NCI-H345 (cell line): ENCODE measurements at places on chromosomes 6 and 20.

DNA sequence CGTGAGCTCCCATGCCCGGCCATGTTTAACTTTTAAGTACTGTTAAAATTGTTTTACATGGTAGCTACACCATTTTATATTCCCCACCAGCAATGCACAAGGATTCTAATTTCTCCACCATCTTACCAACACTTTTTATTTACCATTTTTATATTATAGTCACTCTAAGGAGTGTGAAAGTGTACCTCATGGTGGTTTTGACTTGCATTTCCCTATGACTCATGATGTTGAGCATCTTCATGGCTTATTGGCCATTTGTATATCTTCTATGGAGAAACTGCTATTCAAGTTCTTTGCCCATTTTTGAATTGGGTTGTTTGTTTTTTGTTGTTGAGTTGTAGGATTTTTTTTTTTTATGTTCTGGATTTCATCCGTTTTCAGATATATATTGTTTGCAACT, 15.6 kb upstream of the BPHL start:
- DNase-seq = no peak

- DNase-seq = no peak
Observed at GRCh38 chr20:58547623-58548475, 32.6 kb upstream of the APCDD1L start.

DNA sequence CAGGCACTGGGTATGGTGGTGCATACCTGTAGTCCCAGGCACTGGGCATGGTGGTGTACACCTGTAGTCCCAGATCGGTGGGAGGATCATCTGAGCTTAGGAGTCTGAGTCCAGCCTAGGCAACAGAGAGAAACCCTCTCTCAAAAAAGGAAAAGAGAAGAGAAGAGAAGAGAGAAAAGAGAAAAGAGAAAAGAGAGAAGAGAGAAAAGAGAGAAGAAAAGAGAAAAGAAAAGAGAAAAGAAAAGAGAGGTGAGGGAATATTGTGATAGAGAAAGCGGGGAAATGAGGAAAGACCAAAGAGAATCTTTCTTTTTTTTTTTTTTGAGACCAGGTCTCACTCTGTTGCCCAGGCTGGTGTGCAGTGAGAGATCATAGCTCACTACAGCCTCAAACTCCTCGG, 108.7 kb downstream of the ARHGAP18 start:
- DNase-seq = no peak

- DNase-seq = no peak
Observed at GRCh38 chr6:111799576-111800258, 73.5 kb downstream of the FYN start.

- no peak for DNase-seq
Observed at GRCh38 chr6:138238368-138238767, 20.1 kb upstream of the PBOV1 start.

DNA sequence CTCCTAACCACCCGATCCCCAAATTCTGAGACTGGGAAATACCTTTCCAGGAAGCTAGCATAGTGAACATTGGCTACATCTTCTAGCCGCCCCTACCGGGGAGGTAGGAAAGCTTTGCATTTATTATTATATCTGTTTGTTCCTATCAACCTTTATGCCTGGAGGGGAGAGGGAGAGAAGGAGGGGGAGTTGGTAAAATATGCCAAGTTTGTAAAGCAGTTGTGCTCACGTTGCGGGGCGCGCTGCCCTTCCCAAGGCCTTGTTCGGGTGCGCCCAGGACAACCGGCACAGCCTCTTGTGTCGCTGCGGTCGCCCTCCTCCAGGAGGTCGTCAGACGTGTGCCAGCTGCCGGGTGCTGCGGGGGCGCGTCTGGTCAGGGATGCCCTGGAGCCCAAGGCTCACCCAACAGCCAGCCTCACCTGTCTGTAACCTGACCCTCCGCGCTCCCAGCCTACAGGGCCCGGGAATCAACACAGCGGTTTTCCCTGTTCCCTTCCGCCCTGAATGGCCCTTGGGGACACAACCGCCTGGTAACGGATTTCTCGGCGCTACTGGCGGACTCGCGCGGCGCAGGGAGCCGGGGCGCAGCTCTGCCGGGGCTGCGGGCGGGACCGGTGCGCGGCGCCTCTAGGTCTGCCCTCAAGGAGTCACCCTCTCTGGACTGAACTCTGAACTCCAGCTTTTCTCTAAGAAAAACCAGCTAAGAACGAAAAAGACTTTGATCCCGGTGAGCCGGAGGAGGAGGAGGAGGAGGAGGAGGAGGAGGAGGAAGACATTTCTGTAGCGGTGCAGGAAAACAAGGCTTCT, 1.1 kb upstream of the OVOL2 start:
- DNase-seq = peak; percentile 89

- no peak for DNase-seq
Observed at GRCh38 chr20:38404016-38404415, 31.1 kb downstream of the SNHG17 start.

DNA sequence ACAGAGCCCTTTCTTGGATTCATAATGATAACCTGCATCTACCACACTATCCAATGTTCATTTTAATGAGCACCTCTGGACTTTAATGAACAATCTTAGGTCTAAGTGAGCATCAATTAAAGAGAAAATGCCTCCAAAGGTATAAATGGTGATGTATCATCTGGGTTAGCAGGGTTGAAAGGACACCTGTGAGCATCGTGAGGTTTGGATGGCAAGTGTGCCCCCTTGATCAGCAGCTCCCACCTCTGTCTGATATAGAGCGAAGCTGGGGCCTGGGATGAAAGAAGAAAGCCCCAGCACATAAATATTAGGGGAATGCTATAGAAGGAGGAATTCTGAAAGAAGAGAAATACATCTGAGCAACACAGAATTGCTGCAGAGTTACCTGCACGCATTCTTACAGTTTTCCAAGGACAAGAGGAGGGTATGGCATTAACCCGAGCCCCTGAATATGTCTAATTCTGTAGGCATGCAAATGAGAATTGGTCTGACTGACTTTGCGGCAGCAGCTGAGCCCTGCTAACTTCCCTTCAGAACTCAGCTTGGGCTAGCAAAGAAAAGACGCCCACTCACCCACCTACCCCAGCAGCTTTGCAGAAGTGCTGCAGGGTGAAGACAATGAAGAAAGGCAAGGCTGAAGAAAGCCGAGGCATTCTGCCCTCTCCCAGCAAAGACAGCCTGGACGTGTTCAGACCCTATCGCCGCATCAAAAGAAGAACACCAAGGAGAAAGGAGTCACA, 136.2 kb downstream of the GMPR start:
- no peak for DNase-seq

- no peak for DNase-seq
Observed at GRCh38 chr20:62647521-62648317, 5.4 kb downstream of the SLCO4A1 start.

- no peak for DNase-seq
Observed at GRCh38 chr6:113529879-113530278, 327.3 kb upstream of the MARCKS start.

DNA sequence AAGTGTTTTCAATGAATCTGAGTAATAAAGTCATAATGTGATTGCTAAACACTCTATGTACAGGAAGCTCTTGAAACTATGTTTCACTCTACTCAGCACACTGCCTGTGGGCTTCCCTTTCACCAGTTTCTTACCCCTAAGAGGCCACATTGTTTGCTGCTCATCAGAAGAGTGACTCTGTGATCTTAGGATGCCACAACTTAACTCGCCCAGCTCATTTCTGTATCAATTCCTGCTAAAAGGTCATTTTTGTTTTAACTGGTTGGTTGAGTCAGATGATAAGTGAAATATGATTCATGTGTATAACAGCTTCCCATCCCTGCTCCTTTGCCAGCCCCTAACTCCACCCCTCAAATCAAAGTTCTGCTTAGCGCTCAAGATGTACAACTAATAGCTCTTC, 9.8 kb upstream of the NDUFAF4 start:
- DNase-seq = no peak

GRCh38 chr20:47110819-47111218, 216.2 kb downstream of the EYA2 start:
- DNase-seq = no peak

- DNase-seq = no peak
Observed at GRCh38 chr6:105560611-105561066, 157.8 kb upstream of the PREP start.

- peak; percentile 85 for DNase-seq
Observed at GRCh38 chr6:104472021-104472901, 387.5 kb downstream of the HACE1 start.

- no peak for DNase-seq
Observed at GRCh38 chr6:4961322-4962168, 42.3 kb downstream of the RPP40 start.

- DNase-seq = no peak
Observed at GRCh38 chr6:109701774-109702173, 10.7 kb downstream of the FIG4 start.

- DNase-seq = no peak
Observed at GRCh38 chr20:17622851-17623508, 53.1 kb downstream of the DSTN start.

GRCh38 chr20:32484225-32484957, 100.7 kb downstream of the NOL4L start:
- DNase-seq = peak; percentile 57

DNA sequence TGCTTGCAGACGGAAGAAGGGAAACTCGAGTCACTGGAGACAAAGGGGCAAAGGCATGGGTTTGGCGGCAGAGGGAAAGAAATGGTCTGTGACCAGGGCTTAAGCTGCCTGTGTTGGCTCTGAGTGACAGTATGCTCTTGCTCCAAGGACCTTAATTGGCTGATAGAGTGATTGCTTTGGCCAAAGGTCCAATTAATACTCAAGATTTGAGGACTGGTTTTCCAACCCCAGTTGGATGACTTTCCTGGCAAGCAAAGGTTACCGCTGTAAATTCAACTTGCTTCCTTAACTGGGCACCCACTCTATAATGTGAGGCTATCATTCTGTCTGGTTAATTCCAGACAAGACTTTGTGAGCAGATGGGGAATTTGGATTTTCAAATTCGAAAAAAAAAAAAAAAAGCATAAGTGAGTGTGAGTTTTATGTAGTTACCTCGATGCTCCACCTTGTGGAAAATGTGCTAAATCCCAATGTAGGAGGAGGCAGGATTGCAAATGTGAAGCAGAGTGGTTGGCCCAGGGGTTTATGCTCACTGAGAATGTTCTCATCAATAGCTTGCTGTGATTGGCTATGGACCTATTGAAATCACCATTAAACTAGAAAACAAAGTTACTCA, 150.7 kb upstream of the GMDS start:
- no peak for DNase-seq

DNA sequence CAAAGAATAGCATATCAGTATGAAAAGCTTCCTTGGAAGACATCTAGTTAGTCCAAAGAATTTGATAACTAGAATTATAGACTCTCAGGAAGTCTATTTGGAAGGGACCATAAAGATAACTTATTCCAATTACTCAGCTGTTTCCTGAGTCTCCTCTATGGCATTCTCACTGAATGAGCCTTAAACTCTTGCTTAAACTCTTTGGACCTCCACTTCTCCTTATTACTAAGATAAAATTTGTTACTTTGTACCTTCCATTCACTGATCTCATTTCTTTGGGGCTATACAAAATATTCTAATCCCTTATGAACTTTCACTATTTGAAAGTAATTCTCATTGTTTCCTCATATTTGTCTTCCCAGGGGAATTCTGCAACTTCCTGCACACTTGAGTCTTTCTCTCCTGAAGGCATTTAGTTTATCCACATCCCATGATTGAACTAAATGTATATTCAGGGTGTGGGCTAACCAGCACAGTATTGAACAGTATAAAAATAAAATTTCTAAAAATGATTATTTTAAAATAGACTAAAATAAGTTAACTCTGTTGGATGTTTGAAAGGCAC, 67.1 kb upstream of the NOTCH4 start:
- DNase-seq = no peak
